Stimulated activated CD4-positive, alpha-beta T cell treated with anti-CD3 and anti-CD28 coated beads, Interleukin-1b, Interleukin-23, amount 100 ng/mL, for 24 hours (primary cell): ENCODE measurements at places on chromosomes 6 and 20.

GRCh38 chr6:73388800-73389512 is 5.7 kb upstream of the DDX43 start:
- peak; percentile 13 for DNase-seq

DNA sequence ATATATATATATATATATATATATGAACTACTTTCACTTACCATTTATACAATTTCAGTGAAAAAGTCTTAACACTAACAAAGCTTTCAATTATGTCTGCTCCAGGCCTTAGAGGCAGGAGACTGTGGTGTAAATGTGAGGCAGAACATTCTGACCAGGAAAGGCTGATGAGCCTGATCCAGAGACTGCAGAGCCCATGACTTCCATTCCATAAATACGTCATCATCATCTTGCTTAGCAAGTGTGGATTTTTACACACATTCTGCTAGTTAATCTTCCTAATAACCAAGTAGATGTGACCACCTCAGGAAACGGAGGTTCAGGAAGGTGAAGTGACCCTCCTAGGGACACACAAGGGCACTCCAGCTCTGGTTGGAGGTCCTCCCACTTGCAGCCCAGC is 14.9 kb downstream of the TRERF1 start:
- DNase-seq = no peak

DNA sequence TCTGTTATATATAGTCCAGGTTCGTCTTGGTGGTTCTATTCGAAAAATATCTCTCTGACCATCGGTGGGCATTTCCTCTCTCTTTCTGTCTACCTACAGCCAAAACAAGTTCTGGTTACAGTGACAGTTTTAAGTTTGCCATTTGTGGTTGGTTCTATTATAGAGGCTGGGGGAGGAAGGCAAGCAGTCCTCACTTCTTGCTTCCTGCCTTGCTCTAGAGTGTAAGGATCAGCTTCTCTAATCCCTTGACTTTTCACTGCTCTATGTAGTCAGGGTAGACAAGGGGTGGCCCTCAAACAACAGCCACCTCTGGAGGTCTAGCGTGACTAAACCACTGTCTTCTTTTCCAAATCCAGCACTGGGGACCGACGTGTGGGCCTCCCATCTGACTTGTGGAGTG is 16.1 kb downstream of the E2F3 start:
- no peak for DNase-seq

DNA sequence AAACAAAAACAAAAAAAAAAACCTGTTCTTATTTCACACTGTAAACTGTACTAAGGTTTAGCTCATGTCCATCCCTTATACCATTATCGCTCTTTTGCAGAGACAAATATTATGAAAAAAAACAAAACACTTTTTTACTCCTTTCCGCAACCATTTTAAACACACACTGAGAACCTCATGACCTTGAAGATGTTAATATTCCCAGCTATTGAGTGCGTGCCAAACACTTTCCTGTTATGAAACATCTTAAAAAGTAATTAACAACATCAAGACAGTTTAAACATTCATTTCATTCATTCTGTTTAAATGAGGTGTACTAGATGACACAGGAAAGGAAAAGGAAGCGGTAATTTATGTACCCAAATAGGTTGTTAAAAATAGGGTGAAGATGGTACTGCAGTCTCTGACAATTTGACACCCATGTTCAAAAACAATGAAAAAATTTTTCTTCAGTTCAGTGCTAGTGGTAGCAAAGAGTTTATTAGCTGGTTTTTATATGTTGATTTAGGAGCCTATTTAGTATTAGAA is 3.9 kb upstream of the ARHGAP18 start:
- DNase-seq = no peak

GRCh38 chr6:156557251-156557910 is 219.8 kb upstream of the ARID1B start:
- DNase-seq = no peak

GRCh38 chr20:41408156-41408794 is 41.7 kb upstream of the EMILIN3 start:
- DNase-seq = no peak

DNA sequence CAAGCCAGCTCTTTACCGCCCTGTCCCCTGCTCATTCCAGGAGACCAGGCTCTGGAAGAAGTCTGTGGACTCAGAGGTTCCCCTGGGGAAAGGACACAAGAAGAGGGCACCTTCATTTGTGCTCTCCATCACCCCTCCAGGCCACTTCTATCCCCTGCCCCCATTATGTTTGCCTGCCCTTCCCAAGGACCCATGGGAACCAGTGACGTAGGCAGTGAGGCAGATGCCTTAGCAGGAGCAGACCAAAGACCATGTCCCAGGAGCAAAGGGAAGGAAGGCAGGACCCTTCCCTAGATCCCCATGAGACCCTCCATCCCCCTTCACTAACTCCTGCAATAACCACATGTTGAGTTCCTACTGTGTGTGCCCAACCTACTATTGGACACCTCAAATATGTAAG is 94.4 kb downstream of the MDGA1 start:
- DNase-seq = no peak

- DNase-seq = no peak
These were observed 172.8 kb downstream of the BACH2 start for GRCh38 chr6:90123831-90124230.

- no peak for DNase-seq
These were observed 43.7 kb downstream of the TBC1D7 start for GRCh38 chr6:13284646-13285045.

GRCh38 chr6:49257549-49257948 is 205.5 kb downstream of the MMUT start:
- no peak for DNase-seq

DNA sequence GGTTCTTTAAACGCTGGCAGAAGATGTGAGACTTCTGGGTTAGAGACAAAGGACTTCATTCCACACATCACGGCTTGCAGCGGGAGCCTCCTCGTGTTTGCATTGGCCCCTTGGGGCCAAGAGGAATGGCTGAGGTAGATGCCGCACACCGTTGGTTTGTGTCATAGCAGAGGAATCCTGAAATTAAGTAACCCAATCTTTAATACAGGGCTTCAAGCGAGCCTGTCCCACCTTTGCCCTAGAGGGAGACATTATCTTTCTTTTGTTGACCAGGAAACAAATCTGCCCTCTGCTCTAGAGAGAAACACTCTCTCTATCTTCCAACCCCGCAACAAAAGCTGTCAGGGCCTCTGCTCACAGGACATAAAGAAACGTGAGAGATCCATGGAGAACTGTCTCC is 277.5 kb upstream of the ZFP64 start:
- DNase-seq = no peak

GRCh38 chr6:81937296-81937937 is 184.9 kb upstream of the TENT5A start:
- no peak for DNase-seq

GRCh38 chr6:164528539-164528938 is 780.9 kb downstream of the C6orf118 start:
- DNase-seq = no peak

GRCh38 chr6:150220634-150221551 is 78.0 kb downstream of the PPP1R14C start:
- no peak for DNase-seq

DNA sequence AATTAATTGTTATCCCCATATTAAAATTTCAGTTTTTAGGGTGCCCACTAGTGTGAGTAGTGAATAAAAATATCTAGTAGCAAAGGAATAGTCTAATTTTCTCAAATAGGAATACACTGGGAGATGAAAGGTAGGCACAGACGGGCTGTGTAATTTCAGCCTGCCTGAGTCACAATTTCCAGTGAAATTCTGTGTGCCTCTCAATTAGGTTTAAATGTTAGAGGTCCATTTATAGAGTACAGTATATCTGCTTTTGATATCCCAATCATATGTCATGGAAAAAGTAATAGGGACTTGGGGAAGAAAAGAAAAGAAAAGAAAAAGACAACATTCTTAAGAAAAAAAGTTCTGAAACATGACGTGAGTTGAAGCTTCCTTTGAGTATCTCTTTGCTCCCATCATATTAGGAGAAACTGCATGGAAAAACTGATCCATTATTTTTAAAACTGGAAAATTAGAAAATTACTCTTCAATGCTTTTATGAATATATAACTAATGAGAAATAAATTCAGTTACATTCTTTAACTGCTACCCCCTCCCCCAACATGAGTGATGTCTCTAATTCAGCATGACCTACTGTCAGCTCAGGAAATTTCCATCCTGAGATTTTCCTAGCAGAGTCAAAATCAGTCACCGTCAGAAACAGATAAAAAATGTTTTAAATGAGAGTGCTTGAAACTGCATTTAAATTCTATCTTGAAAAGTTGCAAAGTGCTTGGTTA is 473.8 kb upstream of the HSF2 start:
- DNase-seq = no peak

DNA sequence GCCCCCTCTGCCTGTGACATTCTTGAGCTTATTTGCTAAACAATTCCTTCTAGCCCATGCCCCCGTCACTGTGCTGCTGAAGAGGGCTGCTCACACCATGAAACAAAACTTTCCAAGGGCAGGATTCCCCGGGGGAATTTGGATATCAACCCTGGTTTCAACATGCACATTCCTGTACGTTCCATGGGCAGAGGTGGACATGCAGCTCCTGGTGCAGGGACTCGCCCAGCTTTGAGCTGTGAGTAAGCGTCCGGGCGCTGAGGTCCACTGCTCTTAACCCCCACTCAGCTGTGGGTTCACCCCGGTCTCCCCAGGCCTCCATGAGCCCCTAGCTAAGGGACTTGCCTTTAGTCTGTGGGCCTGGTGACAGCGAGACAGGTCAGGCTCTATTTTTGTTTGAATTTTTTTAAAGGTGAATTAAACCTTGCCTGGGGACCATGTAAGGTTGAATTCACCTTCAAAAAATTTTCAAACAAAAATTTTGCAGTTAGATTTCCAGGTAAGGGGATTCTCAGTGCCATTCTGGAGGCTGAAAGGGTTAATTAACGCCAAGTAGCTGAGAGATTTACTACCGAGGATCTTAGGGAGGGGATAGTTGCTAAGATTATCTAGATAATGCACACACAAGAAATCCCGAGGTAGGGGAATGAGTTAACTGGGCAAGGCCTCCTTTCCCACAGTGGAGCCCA is 70.3 kb upstream of the SLC22A23 start:
- DNase-seq = no peak

DNA sequence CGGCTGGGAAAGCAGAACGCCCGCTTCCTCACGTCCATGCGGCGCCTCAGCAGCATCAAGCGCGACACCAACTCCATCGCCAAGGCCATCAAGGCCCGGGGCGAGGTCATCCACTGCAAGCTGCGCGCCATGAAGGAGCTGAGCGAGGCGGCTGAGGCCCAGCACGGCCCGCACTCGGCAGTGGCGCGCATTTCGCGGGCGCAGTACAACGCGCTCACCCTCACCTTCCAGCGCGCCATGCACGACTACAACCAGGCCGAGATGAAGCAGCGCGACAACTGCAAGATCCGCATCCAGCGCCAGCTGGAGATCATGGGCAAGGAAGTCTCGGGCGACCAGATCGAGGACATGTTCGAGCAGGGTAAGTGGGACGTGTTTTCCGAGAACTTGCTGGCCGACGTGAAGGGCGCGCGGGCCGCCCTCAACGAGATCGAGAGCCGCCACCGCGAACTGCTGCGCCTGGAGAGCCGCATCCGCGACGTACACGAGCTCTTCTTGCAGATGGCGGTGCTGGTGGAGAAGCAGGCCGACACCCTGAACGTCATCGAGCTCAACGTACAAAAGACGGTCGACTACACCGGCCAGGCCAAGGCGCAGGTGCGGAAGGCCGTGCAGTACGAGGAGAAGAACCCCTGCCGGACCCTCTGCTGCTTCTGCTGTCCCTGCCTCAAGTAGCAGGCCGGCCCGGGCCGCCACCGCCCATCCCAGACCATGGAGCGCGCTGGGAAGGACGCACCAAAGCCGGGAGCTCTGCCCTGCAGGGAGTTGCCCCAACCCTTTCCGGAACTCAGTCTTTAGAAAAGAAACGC is 36.7 kb downstream of the STX11 start:
- no peak for DNase-seq

GRCh38 chr6:142647449-142648035 is 297.4 kb downstream of the HIVEP2 start:
- no peak for DNase-seq
